KG1 (cell line): ENCODE measurements at places on chromosomes 2 and 18.

DNA sequence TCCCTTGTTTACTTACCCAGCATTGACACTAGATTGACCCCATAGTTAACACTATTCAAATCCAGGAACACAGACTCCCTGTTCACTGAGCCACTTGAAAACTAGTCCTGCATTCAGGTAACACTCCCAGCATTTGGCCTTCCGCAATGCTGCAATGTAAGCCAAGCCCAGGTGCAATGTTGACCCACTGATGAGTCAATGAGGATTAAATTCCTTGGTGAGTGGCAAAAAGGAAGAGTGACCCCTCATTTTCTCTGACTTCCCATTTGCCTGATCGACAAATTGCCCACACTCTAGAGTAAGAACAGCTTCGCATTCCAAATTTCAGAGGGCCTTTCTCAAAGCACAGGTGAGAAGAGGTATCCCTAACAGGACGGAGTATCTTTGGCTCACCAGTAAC lies 251.9 kb downstream of the FBXO15 start:
- no peak for DNase-seq

GRCh38 chr2:201450954-201451291 lies 335 bp downstream of the TRAK2 start:
- DNase-seq, result no peak

DNA sequence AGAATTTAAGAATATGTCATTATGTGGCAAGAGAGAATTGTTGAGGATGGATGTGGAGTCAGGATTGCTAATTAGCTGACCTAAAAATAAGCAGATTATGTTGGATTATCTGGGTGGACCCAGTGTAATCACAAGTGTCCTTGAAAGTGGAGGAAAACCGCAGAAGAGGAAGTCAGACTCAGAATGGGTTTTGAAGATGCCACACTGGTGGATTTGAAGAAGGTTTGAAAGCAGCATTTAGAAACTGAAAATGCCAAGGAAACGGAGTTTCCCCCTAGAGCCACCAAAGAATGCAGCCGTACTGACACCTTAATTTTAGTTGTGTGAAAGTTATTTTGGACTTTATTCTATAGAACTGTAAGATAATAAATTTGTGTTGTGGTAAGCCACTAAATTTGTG lies 41.6 kb upstream of the DPP10 start:
- no peak for DNase-seq

GRCh38 chr2:193946806-193947205 lies 1710.2 kb upstream of the SLC39A10 start:
- no peak for DNase-seq

DNA sequence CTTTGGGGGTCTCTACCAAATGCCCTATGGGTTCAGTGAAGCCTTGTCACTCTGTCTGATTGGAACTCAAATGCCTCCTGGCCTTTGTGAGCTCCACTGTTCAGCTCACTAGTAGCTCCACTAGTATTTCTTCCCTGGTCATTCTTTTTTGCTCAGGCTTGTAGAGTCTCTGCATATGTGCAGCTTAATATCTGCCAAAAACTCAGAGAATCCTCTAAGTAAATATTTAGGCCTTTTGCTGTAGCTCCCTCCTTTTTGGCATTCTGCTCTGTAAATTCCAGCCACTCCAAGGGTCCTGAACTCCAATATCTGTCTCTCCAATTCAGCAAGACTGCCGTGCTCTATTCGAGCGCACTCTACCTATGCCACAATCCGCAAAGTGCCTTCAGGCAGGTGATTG lies 146.5 kb downstream of the MAIP1 start:
- no peak for DNase-seq

- no peak for DNase-seq
Observed at GRCh38 chr18:13559754-13560153, 166.6 kb downstream of the FAM210A start.

DNA sequence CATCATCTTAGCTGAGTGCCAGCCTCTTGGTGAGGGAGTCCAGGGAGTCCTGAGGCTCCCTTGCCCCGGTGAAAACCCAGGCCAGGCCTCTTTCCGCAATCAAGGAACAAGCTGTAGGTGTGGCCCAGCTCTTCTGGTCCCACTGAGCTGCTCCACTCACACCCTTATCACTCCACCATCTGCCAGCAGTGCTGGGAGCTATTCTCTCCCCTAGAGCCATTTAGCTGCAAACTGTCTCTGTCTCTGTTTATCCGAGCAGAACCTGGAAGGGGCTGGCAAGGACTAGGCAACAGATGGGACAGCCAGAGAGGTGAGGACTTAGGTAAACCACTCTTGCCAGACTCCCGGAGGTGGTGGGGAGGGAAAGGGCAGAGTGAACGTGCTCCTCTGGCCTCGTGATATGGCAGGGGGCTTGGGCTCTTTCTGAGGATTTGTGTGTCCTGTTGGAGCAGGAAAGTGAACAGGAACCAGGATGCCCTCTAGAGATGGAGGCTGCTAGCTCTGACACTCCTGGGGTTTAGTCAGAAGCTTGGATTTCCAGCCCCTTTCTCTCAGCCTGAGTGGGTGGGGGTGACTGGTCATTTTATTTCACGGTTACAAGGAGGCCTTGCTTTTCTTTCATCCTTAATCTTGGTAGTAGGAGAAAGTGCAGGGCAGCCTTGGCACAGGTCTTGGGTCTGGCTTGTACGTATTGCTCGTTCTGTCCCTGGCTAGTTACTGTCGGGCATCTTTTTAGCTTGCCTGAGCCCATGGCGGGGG lies 19.6 kb downstream of the B3GNT2 start:
- DNase-seq, result no peak

DNA sequence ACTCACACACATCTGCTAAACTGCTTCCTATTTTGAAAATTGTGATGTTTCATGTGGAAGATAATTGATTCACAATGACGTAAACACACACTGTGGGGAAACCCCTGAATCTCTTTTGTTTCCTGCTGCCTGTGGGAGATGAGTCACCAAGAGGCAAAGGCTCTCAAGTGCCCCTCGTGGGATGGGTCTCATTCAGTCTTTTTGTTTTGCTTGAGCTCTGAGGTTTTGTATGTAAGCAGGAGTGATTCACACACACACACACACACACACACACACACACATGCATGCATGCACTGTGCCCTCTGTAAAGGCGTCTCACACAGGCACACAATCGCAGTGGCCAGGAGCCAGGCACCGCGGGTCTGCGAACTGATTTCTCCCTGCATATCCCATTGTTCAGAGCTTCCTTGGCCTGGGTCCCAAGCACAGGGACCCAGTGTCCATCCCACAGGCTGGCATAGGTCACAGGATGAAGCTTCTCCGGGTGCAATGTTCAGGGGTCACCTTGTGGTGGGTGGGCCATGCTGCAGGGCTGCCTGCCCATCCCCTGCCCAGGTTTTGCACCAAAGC lies 12.1 kb upstream of the ARHGEF4 start:
- no peak for DNase-seq

GRCh38 chr18:77366067-77366719 lies 116.5 kb downstream of the GALR1 start:
- no peak for DNase-seq
